Panc1 (cell line): ENCODE measurements at places on chromosomes 12 and 14. TPM values are rescaled to one million over a fixed set of nuclear protein-coding genes. Genes with fewer than 3 reads are reported as not detected.

Gene NTN4
- total RNA-seq: 17.1 TPM

Gene TCTN2
- total RNA-seq: 14.7 TPM

Gene NID2
- total RNA-seq: 0.36 TPM

Gene HIF1A
- total RNA-seq: 83.4 TPM

Gene NRDE2
- total RNA-seq: 16.5 TPM

Gene KRT6B
- not detected for total RNA-seq

Gene LMNTD1
- total RNA-seq: 0.13 TPM

Gene NANOG
- 0.62 TPM for total RNA-seq

DNA sequence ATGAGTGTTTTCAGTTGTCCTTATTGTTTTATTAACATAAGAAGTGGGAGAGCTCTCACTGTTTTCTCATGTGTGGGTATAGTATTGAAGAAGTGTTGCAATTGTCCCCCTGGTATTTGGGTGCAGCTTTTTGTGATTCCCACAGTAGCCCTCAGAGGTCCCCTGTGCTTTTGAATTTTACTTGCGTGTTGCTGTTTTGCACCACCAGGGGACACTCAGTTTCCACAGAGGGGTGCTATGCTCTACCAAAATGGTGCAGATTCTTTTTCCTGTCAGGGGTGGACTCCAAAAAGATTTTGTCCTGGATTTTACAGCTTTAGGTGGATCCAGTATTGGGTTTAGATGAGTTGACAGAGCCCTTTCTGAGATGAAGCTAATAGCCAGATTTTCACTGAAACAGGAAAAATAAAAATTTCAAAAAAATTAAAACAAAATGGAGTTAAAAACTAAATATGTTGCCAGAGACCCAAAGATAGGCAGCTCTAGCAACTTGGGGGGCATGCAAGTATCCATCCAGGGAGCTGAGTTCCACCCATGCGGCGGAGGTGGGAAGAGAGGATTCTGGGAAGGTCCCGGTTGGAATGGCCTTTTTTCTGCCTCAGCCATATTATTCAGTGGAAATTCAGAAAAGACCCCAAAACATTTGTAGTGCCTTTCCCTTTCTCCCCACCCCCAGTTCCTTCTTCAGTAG lies 50.2 kb downstream of the TTLL5 start:
- H3K27ac ChIP-seq: peak overlapping the region; percentile 70
- H3K4me1 ChIP-seq: peaks cover 19% of the 10 kb centered on the region
- no peak overlapping the region for H3K4me3 ChIP-seq

DNA sequence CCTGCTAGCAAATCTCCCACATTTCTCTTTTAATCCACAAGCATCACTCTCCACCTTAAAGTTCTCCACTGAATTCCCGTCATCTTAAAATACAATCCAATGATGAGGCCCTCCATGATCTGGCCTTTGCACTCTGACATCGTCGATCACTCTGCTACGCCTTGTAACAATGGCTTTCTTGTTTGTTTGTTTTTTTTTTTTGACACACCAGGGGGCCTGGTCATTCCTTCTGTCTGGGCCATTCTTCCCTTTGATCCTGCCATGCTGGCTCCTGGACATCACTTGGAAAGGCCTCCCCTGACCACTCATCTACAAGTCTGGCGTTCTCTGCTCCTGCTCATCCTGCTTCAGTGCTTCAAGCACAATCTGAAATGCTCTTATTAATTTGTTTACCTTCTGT lies 233.5 kb downstream of the PPM1H start:
- no peak overlapping the region for H3K27ac ChIP-seq
- H3K27me3 ChIP-seq: no peaks in the 10 kb centered on the region

DNA sequence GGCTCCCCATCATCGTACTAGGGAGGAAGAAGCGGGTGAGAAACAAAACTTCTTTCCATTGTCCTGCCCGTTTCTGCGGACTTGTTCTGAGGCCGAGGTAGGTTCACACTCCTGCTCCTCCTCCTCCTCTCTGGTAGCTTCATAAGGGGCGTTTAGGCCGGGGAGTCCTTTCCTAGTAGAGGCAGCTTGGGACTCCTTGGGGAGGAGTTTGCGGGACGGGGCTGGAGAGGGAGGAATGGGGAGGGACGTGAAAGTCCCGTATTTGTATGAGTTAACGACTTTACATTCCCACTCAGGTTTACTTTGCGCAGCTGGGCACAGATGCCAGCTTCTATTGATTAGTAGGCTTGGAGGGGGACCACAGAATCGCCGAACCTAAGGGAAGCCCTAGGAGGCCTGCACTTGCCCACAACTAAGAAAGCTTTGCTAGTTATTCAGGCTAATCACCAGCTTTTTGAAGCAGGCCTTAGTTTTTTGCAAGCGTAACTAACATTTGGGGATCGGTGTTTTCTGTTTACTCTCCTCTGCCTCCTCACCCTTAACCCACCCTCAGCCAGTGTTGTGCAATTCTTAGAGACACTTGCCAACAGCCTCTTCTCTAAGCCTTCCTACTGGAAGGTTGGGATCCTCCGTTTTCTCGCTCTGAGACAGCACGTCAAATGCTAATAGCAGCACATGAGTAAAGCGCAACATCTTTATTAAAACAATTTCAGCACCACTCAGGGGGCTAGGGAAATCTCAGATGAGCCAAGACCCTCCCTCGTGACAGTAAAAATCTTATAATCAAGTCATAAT lies 499 bp downstream of the RNASE4 start:
- H3K4me3 ChIP-seq: peak overlapping the region; percentile 81
- no peaks in the 10 kb centered on the region for H3K36me3 ChIP-seq
- no peaks in the 10 kb centered on the region for H3K27me3 ChIP-seq
- H3K27ac ChIP-seq: peak overlapping the region; percentile 77; the same call in 1 of the 2 replicates
- no peak for DNase-seq
- peaks cover 3% of the 10 kb centered on the region for H3K4me1 ChIP-seq

GRCh38 chr14:33685026-33685425 lies 265.8 kb downstream of the EGLN3 start:
- DNase-seq: no peak
- no peaks in the 10 kb centered on the region for H3K36me3 ChIP-seq
- no peaks in the 10 kb centered on the region for H3K27me3 ChIP-seq

GRCh38 chr12:111268738-111269572 lies 99.9 kb downstream of the PHETA1 start:
- H3K27ac ChIP-seq: no peak overlapping the region
- H3K36me3 ChIP-seq: no peaks in the 10 kb centered on the region
- no peak for DNase-seq
- peaks cover 11% of the 10 kb centered on the region for H3K27me3 ChIP-seq
- H3K4me3 ChIP-seq: no peak overlapping the region

DNA sequence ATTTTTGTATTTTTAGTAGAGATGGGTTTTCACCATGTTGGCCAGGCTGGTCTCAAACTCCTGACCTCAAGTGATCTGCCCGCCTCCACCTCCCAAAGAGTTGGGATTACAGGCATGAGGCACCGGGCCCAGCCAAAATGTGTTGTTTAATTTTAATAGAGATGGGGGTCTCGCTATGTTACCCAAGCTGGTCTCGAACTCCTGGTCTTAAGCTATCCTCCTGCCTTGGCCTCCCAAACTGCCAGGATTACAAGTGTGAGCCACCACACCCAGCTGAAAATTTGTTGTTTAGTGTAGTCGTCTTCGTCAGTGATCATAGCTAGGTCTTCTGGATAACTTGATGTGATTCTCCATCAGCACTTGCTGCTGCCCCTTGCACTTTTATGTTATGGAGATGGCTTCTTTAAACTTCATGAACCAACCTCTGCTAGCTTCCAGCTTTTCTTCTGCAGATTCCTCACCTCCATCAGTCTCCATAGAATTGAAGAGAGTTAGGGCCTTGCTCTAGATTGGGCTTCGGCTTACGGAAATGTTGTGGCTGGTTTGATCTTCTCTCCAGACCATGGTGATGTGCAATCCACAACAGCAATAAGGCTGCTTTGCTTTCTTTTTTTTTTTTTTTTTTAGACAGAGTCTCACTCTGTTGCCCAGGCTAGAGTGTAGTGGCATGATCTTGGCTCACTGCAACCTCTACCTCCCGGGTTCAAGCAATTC lies 13.0 kb downstream of the ISCU start:
- no peaks in the 10 kb centered on the region for H3K36me3 ChIP-seq
- no peak for DNase-seq
- H3K4me1 ChIP-seq: no peaks in the 10 kb centered on the region
- no peak overlapping the region for H3K4me3 ChIP-seq
- no peak overlapping the region for H3K27ac ChIP-seq

DNA sequence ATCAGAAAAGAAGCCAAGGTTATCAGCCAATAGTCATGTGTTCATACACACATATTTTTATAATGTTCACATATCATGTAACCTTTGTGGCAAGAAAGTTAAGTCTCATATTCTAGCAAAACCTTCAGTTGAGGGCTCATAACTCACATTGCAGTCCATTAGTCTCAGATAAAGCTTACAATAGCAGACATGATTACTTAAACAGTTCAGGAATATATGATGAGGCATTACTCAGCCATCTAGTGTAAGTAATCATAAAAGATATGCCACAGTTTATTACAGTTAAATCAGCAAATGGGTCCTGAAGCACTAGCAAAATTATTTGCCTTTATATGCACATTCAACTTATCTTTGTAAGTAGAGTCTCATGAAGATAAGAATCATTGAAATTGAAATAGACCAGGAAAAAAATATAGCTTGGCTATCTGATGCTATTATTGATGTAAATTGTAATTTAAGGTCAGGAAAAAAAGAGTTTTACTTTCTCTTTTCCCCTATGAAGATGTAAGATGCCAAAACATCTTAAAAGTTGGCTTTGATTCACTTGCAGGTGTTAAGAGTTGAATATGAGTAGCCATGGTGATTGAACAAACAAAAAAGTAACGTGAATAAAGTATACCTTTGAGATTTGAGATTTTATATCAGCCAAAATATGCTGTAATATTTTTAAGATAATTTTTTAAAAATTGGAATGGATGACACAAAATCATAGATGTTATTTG lies 537.0 kb downstream of the SLC6A15 start:
- no peak overlapping the region for H3K27ac ChIP-seq
- H3K27me3 ChIP-seq: no peaks in the 10 kb centered on the region
- no peak overlapping the region for H3K4me3 ChIP-seq
- H3K4me1 ChIP-seq: no peaks in the 10 kb centered on the region

GRCh38 chr12:105229371-105229770 lies 6.6 kb downstream of the APPL2 start:
- peaks cover 2% of the 10 kb centered on the region; the same call in 1 of the 2 replicates for H3K36me3 ChIP-seq
- H3K4me1 ChIP-seq: peaks cover 3% of the 10 kb centered on the region; the same call in 1 of the 2 replicates
- H3K27ac ChIP-seq: no peak overlapping the region
- no peaks in the 10 kb centered on the region for H3K27me3 ChIP-seq
- no peak overlapping the region for H3K4me3 ChIP-seq
- no peak for DNase-seq

GRCh38 chr12:87137220-87137619 lies 881.0 kb upstream of the MGAT4C start:
- no peak overlapping the region for H3K27ac ChIP-seq
- no peak overlapping the region for H3K4me3 ChIP-seq
- no peaks in the 10 kb centered on the region for H3K4me1 ChIP-seq
- DNase-seq: no peak

- no peak overlapping the region for H3K4me3 ChIP-seq
- H3K27me3 ChIP-seq: no peaks in the 10 kb centered on the region
- DNase-seq: no peak
- no peaks in the 10 kb centered on the region for H3K4me1 ChIP-seq
- no peak overlapping the region for H3K27ac ChIP-seq
- no peaks in the 10 kb centered on the region for H3K36me3 ChIP-seq
These were observed 199.9 kb downstream of the TTC7B start for GRCh38 chr14:90616313-90616712.

- H3K4me3 ChIP-seq: no peak overlapping the region
- H3K4me1 ChIP-seq: peaks cover 12% of the 10 kb centered on the region
- H3K27ac ChIP-seq: no peak overlapping the region
- no peak for DNase-seq
These were observed 87.2 kb downstream of the PPM1H start for GRCh38 chr12:62847709-62848108.

DNA sequence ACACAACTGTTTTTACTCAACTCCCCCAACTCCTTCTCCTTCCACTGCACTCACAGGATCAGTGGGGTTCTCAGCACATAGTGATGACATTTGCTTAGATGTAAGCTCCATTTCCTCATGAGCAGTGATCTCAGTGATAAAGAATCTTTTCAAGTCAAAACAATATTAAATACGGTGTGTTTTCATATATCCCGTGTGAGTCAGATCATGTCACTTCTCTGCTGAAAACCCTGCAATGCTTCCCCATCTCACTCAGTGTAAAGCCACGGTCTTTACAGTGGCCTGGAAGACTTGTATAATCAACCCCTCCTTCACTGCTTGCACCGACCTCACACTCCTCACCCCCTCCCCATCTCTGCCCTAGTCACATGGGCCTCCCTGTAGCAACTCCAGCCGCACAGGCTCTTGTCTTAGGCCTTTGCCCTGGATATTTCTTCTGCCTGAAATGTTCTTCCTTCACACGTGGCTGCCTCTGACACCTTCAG lies 149.7 kb upstream of the ARHGAP5 start:
- H3K27ac ChIP-seq: no peak overlapping the region
- H3K36me3 ChIP-seq: no peaks in the 10 kb centered on the region
- no peak overlapping the region for H3K4me3 ChIP-seq
- no peaks in the 10 kb centered on the region for H3K4me1 ChIP-seq
- DNase-seq: no peak

DNA sequence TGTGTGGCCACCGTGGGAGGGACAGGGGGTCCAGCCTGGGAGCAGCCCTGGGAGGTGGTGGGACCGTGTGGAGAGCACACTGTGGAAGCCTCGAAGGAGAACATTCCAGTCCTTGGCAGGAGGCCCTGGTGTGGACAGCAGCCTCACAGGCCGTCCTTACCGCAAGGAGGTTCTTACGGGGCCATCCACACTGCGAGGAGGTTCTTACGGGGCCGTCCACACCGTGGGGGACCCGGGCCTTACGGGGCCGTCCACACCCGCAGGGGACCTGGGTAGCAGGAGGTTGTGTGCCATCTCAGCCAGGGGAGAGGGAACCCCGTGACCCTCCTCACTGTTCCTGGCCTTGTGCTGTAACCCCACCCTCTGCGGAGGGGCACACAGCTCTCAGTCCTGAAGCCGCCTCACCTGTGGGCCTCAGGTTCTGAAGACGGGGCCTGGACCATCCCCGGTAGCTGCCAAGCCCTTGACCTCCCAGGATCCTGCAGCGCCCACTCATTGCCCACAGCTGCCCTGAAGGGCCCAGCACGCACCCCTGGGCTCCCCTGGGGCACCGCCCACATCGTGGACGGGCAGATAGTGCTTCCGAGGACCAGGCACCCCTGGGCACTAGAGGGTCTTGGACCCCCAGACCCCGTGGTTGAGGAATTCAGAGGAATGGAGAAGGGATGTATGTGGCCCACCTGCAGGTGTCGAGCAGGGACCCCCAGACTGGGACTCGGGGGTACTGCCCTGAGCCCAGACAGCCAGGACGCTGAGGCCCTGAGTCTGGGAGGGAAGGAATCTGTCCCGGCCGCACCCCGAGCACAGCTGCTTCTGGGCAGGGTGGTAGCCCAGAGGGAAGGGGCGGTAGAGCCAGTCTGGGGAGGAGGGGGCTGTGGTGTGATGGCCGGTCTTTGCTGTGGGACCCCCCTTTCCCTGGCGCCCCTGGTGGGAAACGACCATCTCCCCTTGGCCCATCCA lies 37.3 kb downstream of the LRCOL1 start:
- no peaks in the 10 kb centered on the region for H3K36me3 ChIP-seq
- no peaks in the 10 kb centered on the region for H3K27me3 ChIP-seq
- DNase-seq: no peak
- H3K4me3 ChIP-seq: no peak overlapping the region
- no peaks in the 10 kb centered on the region for H3K4me1 ChIP-seq

GRCh38 chr14:25150934-25151790 lies 101.2 kb upstream of the STXBP6 start:
- no peaks in the 10 kb centered on the region for H3K36me3 ChIP-seq
- no peak overlapping the region for H3K4me3 ChIP-seq
- H3K27me3 ChIP-seq: no peaks in the 10 kb centered on the region
- no peaks in the 10 kb centered on the region for H3K4me1 ChIP-seq
